Amniotic epithelial cell (primary cell): ENCODE measurements at places on chromosomes 5 and 9.

DNA sequence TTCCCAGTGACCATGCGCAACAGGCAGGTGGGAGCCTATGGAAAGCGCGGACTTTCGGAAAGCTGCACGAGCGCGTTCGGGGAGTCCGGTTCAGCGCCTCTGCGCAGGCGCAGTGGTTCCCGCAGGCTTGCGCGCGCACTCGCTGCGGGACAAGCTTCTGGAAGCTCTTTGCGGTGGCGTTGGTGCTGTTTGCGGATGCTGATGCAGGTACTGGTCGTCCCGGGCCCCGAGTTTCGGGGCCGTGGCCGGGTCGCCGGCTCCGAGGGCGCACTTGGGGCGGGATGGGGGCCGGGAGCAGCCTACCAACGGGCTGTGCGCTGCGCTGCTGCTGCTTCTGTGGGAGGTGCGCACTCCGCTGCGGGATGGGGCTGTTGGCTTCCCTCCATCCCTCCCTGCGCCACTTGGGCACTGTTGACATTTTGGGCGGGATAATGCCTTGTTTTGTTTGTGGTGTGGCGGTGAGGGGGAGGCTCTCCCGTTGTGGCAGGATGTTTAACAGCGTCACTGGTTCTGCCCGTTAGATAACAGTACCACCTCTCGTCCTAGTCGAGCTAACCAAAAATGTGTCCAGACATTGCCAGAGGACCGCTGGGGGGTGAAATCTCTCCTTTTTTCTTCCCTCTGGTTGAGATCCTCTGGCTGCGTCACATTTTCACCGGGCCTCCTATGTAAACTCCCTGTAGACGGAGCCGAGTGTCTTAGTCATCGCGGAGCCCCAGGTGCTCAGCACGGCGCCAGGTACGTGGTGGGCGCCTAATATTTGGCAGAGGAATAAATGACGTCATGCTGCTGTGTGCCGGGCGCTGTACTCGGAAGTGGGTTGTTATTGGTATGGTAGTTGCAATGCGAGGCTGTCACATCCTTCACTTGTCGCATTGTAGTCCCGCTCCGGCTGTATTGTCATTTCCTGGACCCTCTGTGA, at the start of gene ZNF483:
ZNF483 (plus strand) TSS at position 124 of the 922 bp plus-strand sequence. CDS start 2,217 bp downstream, outside the sequence.
- peak; percentile 70 for DNase-seq

GRCh38 chr9:72924154-72924790, 28.6 kb downstream of the ALDH1A1 start:
- no peak for DNase-seq

- peak; percentile 48 for DNase-seq
Observed at GRCh38 chr5:58357121-58357520, 102.8 kb downstream of the PLK2 start.

GRCh38 chr5:40410231-40410861, 269.4 kb upstream of the PTGER4 start:
- DNase-seq = peak; percentile 98

DNA sequence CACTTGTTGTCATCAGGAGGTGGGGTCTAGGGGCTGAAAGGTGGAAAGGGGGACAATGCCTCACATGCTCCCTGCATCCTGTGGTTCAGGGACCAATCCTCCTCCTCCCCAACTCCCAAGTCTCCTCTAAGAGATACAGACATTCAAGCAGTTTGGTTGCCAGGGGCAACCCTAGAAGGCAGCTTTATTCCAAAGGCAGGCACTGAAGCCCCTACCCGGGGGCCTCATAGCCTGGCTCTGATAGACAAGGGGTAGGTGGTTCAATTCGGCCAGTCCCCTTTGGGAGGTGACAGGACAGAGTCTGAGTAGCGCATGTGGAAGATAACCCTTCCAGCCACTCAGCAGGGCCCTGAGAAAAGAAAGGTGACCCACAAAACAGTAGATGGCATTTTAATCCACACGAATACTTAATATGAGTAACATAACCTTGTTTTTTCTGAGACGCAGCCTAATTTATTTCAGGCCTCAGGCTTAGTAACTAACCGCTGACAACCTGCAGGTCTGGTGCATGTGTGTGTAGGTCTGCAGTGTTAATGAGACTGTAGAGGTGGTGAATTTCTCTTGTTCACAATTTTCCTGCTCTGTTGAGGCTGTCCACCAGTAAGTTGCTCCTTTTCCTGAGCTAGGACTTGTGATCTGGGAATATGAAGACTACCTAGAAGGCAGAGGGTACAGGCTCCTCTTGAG, 31.3 kb upstream of the HSPA9 start:
- no peak for DNase-seq

DNA sequence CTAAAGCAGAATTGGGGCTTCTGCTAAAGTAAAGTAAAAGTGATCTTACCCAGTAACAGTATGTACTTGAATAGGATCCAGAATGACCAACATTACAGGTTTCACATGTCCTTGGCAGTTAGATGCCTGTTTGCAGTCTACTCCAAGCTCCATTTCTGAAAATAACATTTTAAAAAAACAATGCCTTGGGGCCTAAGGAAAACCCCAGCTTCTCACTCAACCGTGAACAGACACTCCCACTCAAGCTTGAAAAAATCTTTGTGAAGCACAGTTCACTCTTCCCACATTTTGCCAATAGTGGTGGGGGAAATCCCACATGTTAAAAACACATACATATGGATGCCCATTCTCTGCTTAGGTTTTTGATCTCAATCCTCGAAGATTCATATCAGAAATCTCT, 304.1 kb downstream of the ARRDC3 start:
- no peak for DNase-seq

GRCh38 chr9:81737871-81738507, 48.6 kb upstream of the TLE1 start:
- peak; percentile 27 for DNase-seq

GRCh38 chr5:42436051-42436450, 12.8 kb downstream of the GHR start:
- no peak for DNase-seq

DNA sequence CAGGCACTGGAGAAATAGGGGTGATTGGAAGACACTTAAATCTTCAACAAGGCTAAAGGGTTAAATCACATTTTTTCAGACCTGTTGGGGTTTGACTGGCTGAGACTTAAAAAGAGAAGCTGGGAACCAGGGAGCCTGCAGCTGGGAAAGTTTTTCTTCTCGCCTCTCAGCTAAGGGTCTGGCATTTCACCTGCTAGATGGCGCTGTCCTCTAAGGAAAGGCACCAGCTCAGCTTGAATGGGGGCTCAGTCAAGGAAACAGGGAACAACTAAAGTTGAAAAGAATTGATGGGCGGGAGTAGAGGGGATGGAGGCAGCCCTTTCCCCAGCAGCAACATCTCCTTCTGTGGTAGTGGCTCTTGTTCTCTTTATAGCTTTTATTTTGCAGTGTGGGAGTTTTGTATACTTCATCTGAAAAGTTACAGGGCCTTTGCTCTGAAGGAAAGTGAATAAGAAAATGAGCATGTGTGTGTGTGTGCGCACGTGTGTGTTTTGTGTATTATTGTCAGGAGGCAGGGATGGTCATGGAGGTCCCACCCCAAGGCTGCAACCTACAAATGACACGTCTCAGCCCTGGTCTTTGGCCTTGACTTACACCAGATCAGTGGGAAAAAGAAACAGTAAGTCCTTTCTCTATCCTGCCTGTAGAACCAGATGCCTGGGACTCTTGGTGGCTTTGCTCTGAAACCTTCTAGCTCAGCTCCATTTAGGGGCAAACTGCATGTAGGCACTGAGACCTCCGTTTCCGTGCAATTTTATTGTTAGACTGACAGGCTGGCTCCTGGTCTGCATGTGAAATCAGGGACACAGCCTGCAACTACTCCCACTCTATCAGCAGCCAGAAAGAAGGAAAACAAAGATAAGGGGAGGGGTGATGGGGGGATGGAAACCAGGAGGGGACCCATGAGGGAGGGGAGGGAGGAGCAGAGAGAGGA, 316.2 kb upstream of the CLINT1 start:
- DNase-seq = peak; percentile 48

- no peak for DNase-seq
Observed at GRCh38 chr5:166570865-166571264, 1720.6 kb upstream of the WWC1 start.

- no peak for DNase-seq
Observed at GRCh38 chr9:128916204-128916603, 4.6 kb upstream of the PHYHD1 start.

DNA sequence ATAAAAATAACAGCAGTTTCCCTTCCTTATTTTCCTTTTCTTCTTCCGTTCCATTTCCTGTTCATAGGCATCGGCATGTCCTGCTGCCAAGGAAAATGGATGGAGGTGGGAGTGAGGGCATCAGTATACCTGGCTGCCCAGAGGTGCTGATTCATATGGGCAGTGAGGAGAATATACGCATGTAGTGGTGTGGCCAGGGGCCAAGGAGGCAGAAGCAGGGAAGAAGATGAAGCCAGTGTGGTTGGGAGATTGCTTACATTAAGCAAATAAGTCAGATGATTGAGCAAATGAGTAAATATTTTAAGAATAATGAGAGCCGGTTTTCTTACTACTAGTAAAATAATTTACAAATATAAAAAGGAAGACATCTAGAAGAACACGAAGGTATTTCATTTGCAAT, 344.9 kb upstream of the PAPPA start:
- DNase-seq = peak; percentile 84

DNA sequence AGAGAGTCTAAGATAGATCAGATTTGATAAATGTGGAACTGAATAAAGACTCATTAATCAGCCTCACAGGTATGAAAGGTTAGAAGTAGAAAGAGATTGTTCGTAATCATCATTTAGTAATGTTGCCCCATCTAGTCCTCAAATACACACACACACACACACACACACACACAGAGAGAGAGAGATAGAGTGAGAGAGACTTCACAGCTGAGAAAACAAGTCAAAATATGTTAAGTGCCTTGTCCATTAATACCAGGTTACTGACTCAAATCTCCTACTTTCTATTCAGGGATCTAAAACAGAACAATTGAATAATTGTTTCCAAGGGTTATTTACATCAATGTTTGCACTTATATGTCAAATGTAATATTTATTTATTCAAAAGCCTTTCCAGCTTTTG, 284.6 kb downstream of the MRPS30 start:
- DNase-seq = no peak

DNA sequence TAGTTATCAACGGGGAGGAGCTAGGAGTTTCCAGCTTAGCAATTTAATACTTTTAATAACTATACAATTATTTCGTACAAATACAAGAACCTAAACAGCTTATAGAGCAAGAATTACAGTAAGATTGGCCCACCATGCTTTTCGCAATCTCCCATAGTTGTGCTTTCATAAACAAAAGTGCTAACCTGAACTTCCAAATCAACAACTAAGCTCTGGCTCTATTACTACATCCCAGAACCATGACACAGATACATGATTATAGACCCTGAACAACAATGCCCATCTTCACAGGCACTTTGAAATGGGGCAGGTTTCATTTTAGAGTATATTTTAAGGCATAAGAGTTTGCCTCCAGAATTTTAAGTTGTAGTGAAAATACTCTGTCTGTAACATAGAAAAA, 203.5 kb downstream of the DMRTA1 start:
- DNase-seq = no peak

GRCh38 chr5:146595088-146595487, 79.1 kb upstream of the GPR151 start:
- no peak for DNase-seq

GRCh38 chr5:135625061-135625460, 46.3 kb upstream of the CXCL14 start:
- DNase-seq = no peak

DNA sequence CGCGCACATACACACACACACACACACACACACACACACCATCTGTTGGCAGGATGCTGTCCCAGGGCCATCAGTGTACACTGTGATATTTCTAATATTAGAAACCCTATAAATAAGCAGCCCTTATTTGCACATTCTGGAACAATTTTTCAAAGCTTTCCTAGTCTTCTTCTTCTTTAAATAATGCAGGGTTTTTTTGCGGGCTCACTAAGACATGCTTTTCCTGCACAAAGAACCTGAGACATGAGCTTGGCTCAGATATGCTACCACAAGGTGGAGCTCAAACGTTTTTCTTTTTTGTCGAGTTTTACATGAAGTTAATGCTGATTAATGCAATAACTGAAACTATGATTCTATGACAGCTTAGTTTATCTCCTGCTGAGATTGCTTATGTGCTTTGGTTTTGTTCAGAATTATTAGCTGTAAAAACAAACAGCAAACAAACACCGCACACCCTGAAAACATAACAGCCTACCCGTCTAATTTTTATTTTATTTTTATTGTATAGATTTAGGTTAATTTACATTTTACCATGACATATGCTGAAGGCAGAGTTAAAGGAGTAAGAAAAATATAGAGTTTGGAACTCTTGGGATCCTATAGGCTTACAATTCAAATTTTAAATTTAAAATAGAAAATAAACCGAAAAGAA, 95.8 kb downstream of the ALDH1A1 start:
- peak; percentile 75 for DNase-seq

DNA sequence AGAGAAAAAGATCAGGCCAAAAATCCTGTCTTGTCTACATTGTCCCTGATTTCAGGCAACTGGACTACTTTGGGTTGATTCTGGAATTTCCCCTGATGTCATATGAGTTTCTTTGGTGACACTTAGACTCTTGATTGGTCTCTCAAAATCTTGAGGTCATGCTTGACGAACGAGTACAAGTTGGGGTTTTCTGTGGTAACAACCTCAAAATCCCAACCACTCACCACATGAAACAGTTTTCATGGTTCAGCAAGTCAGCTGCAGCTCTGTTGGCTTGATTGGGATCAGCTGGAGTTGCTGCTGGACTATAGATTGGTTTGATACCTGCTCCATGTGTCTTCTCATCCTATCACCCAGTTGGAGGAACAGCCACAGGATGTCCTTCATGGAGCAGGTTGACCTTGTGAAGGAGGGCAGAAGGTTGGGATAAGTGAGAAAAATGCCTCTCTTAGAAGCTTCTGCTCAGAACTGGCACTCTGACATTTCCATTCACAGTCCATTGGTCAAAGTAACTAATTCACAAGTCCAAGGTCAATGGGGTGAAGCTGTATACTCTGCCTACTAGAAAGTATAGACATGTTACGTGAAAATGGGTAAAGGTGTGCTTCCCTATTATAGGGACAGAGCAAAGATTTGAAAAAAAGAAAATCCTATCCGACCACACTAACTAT, 284.5 kb downstream of the SH3GL2 start:
- no peak for DNase-seq

DNA sequence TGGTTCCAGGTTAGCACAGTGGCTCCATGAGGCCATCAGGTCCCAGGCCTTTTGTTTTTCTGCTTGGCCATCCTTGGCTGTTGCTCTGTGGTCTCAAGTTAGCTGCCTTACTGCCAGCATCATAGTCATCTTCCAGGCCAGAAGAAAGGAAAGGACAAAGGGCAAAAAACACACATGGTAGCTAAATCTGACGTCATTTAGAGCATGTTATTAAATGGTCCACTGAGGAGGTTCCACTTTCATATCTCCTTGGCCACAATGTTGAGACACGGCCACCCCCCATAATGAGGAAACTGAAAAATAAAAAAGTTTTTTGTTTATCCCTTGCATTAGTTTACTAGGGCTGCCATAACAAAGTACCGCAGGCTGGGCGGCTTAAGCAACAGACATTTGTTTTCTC, 106.4 kb upstream of the NIPBL start:
- no peak for DNase-seq
